ENCODE measurements at places on chromosomes 5 and 9.

DNA sequence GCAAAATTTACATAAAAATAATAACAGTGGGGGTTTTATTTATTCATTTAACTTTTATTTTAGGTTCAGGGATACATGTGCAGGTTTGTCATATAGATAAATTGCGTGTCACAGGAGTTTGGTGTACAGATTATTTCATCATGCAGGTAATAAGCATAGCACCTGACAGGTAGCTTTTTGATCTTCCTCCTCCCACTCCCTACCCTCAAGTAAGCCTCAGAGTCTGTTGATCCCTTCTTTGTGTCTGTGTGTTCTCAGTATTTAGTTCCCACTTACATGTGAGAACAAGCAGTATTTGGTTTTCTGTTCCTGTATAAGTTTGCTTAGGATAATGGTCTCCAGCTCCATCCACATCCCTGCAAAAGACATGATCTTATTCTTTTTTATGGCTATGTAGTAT is 240.3 kb downstream of the KIAA0825 start:
- DNase-seq: no peak

DNA sequence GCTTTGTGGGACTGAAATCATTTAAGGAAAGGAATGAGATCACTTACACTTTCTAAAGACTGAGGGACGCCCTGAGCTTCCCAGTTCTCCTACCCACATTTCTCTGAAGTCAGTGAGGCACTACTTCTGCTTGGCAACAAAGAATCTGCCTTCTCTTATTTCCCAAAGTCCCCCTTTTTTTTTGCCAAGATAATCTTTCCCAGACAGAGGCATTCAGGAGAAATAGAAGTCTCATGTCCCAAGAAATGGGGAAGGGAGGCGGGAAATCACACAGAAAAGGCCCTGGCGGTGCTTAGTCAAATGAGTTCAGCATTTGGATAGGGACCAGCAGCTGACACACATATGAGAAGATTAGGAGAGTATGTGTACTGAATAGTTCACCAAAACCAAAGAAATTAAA is 159.7 kb downstream of the MUSK start:
- no peak for DNase-seq

- no peak for DNase-seq
Measured at GRCh38 chr5:132765311-132766019, 11.6 kb downstream of the SEPTIN8 start.

- DNase-seq: no peak
Measured at GRCh38 chr5:31664566-31664965, 25.6 kb downstream of the PDZD2 start.

- no peak for DNase-seq
Measured at GRCh38 chr9:129275626-129276247, 97.7 kb upstream of the IER5L start.

DNA sequence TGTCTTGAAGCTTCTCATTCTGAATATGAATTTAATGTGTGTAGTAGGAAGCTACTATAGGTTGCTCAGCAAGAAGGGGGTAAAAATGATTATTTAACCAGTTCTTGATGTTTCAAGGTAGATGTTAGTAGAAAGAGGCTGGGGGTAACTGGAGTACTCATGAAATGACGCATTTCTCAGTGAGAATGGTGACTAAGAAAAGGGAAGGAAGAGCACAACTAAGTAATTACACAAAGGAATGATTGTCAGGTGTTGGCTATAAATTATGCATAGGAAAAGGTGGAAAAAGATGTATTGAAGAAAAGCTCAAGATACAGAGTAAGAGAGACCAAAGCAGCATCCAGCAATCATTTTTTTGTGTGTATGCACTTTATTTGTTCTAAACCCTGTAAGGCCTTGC is 1.4 kb upstream of the PSIP1 start:
- no peak for DNase-seq

DNA sequence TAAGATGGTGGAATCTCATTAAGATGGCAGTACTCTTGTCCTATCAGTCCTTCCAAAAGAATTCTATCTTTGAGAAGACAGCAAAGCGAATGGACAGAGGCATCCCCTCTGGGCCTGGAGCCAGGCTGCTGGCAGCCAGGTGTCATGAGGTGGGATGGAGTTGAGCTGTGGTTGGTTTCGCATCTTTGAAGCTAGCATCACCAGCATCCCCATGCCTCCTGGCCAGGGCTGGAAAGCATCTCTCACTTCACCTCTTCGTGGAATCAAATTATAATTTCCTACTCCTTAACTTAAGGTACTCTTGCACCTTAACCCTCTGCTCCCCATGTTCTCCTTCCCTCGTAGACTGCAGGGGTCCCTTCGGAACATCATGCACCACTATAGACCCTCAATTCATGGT is 248.3 kb downstream of the GADD45G start:
- DNase-seq: no peak

DNA sequence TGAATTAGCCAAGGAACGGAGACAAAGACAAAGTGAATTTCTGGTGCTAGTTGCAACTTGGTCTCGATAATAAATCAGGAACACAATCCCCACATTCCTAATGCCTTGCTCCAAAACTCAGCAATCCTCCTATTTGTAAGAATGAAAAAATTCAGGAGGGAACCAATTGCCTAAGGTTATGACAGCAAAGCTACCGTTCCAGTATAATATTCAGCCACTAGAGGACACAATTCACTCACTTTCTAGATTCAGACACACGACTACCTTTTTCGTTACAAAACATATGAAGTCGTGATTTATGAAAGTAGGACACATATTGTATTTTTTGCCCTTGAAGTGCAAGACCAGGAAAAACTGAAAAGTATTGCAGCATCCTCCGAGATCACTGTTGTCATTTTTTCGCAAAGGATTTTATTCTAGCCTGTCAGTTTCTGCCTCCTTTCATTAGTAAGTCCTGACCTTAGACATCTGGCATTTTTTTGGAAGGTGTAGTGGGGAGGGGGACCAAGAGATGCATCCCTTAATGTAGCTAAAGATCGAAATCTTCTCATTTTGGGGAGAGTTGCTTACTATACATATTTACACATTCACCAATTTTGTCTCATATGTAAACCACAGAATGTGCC is 133.1 kb downstream of the DOCK8 start:
- DNase-seq: no peak

- DNase-seq: no peak
Measured at GRCh38 chr5:43967165-43967564, 364.2 kb downstream of the NNT start.
